CD4-positive, alpha-beta T cell treated with Interleukin-12 subunit alpha and Interleukin-12 subunit beta, for 1 hour (primary cell): ENCODE measurements at places on chromosomes 3 and 15.

GRCh38 chr15:78938658-78939488 lies 6.0 kb downstream of the CTSH start:
- peak; percentile 46 for DNase-seq

GRCh38 chr15:48865370-48866079 lies 12.4 kb upstream of the EID1 start:
- no peak for DNase-seq

DNA sequence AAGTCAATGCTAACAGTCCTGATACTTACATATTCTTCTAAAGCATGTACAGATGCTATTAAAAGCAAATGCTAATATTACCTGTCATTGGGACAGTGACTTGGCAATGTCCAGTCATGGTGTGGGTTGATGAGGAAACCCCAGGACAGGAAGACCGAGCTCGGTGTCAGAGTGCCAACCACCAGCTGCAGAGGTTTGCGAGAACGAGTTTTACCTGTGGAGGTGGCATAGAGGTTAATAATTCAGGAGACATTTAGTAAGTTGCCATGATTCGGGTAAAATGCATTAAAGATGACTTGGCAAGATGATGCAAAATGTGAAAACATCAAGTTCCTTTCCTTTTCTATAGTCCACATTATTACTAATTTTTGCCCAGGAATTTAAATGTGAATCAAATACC lies 94.5 kb downstream of the ABI3BP start:
- no peak for DNase-seq

DNA sequence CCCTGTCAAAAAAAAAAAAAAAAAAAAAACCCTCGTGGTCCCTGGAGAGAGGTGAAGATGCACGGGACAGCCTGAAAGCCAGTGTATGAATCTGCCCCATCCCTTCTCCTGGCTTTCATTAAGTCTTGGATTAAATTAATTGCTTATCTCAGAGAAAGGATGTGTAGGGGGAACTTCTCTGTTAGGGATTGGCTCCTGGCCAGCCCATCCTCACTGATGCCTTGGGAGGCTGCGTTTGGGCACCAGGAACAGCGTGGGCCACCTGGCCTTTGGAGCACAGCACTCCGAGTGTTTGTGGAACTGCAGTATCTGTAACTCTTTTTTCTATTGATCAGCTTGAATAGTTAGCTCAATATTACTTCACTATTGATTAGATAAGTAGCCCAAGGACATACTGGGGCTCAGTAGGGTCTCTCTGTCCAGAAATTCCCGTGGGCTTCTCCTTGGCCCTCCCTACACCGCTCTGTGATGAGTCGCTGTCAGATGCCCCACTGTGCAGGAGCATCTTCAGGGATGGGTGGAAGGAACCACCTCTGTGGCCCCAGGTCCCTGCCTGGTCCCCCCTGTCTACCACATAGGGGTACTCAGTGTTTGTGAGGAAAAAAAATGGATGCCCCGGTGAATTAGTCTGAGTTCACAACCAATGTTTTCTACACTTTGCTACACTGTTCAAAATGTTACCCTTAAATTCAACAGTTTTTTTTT lies 2.0 kb downstream of the PXYLP1 start:
- DNase-seq = no peak

DNA sequence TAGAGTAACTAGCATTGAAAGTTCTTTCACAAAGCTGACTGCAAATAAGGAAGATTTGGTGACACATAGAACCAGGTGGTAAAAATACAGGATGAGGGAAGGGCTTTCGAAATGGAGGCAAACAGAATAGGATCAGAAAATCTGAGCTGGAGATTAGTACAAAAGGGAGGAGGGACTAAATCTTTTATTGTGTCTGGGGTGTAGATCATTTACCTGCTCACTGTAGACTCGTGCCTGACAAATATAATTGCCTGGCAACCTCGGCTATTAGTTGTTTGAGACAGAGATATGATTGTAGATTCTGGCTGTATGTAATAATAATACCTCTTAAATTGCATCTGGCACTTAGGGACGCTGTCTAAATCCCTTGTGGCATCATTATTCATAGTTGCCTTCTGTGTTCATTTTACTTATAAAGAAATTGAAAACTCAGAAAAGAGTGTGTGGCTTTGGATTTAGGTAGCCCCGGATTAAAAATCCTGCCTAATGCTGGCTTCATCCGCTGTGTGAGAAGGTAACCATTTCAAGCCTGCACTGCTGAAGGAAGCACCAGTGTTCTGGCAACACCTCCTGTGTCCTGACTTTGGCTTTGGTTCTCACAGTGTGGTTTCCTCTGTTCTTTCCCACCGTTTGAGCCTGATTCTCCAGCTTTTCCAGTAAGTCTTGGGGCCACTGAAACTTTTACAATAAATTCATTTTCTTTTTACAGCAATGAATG lies 25.0 kb upstream of the GPR160 start:
- no peak for DNase-seq

- no peak for DNase-seq
Observed at GRCh38 chr3:147218965-147219364, 187.4 kb downstream of the ZIC4 start.

- DNase-seq = no peak
Observed at GRCh38 chr3:130604806-130605205, 87.8 kb downstream of the COL6A6 start.

DNA sequence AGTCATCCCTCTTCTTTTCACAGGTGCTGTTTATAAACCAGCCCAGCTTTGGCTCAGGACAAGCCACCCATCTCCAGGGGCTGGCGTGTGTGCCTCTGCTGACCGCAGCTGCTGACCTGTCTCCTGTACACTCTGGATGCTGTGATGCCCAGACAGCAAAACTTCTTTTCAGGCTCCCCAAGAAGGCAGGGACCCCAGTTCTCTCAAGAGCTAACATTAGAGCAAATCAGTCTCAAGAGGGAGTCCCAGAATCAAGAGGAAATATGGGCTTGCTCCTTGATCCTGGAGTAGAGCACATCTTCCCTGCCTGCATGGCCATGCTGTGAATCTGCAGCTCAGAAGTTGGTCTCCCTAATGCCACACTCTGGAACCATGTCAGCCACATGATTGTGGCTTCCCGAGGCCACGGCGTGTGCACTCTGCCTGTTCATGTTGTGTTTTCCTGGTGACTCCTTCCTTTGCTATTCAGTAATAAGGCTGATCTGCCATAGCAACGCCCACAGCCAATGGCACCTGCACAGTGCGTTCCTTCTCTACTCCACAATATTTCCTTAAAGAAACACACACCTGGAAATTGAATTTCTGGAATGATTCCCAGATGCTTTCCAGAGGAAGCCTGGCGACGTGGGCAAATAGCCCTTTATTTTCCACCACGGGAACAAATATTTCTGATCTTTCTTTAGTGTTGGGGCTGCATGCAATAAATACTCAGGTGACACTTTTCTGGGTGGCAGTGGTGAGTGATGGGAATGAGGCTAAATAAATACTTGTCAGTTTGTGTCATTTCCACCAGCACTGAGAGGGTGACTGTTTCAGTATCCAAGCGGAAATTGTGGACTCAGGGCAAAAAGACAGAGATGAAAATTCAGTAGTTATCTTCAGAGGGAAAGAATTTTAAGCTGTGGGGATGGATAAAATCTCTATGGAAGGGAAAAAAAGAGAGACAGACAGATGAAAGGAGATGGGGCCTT lies 21.9 kb upstream of the THSD4 start:
- no peak for DNase-seq

- no peak for DNase-seq
Observed at GRCh38 chr3:162492446-162493081, 996.0 kb downstream of the OTOL1 start.

GRCh38 chr3:12750658-12751071 lies 8.4 kb downstream of the TMEM40 start:
- DNase-seq = no peak

DNA sequence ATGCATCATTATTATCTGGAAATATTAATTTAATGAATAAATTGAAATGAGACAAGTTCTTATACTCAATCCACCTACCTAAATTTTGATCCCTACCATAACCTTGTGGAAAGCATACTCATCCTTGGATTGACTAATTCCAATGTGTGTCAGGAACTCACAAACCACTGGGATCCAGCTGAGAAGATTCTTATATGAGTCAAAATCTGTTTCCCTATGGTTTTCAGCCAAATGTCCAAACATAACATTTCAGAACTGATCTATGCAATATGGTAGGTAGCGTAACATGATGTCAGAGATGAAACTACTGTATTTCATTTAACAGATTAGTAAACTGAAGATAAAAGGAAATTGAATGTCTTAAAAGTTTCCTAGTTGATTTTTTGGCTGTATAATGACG lies 250.0 kb downstream of the PLOD2 start:
- DNase-seq = no peak

GRCh38 chr3:116240261-116240660 lies 205.0 kb downstream of the LSAMP start:
- no peak for DNase-seq

DNA sequence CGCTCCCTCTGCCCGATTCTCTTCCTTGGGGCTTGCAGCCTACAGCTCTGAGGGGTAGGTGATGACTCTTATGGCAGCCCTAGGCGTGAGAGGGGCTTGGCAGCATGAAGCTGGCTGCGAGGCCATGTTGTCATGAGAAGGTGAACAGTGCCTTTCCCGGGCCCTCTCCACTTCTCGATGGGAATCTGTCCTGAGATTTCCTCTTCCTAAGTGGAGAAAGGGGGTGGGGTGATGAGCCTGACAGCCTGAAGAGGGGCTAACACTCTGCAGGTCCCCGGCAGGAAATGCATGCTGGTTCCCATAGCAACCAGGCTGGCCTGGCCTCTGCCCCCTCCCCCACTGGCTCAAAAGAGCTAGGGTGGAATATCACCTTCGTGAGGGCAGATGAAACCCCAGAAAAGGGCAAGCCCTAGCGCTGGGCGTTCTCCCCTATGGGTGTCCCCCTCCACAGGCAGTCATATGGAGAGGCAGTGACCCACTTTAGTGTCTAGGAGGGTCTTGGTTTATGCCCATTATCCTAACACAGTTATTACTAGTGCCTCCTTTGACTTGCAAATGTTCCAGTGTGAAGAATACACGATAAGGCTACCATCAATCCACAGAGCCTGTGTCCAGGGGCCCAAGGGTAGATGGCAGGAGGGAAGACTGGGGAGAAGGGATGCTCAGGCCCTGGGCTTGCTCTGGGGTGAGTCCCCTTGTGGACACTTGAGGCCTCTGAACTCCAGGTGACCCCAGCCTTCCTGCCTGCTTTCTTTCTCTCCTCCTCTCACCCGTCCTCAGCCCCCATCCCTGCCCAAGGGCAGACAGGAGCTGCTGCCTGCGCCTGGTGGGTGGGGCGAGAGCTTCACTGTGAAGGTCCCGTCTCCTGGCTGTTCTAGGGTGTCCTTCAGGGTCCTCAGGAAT lies 13.2 kb downstream of the EPHB3 start:
- DNase-seq = no peak
